ENCODE measurements at places on chromosomes 3 and 15.
A peak's percentile ranks its signal among the peaks of the same experiment; 100 is the strongest.

DNA sequence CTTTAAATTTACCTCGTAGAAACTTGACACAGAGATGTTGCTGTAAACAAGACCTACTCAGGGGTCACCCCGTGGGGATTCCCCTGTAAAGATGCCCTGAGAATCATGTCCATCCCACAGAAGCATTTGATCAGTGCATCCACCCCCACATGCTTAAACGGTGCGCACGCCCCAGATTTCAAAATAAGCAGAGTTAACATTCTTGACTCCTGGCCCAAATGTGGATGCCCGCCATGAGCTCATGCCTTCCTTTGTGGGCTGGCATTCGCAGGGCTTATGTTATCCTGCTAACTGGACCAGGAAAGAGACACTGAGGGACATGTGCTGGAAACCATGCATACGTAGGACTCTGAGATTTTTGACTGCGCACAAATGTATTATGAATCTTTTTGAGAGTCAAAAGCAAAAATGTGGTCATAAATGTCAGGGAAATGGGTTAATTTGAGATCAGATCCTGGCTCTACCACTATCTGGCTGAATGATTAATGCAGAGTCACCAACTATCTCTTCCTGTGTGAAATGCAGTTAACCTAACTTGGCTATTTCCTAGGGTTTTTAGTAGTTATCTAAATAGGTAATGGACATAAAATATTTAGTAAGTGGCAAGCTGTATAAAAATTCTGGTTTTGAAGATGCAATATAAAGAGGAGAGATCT is 9.1 kb upstream of the TP63 start:
- DNase-seq, result peak; percentile 15

DNA sequence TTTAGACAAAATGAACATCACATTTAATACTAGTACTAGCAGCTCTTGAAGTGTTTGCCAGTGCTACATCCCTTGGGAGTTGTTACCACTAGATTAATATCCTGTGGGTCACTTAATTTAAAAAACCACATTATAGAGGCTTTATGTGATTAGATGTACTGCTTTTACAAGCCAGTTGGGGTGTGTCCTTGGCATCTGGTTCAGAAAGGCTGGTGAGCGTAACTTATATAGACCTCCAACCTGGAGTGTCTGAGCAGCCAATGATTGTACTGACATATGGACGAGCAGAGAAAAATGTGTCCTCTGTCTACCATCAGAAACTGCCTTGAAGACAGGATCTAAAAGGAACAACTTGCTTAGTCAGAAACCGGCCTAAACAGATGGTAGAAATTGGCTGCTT is 306.2 kb upstream of the ATP11B start:
- DNase-seq, result no peak

DNA sequence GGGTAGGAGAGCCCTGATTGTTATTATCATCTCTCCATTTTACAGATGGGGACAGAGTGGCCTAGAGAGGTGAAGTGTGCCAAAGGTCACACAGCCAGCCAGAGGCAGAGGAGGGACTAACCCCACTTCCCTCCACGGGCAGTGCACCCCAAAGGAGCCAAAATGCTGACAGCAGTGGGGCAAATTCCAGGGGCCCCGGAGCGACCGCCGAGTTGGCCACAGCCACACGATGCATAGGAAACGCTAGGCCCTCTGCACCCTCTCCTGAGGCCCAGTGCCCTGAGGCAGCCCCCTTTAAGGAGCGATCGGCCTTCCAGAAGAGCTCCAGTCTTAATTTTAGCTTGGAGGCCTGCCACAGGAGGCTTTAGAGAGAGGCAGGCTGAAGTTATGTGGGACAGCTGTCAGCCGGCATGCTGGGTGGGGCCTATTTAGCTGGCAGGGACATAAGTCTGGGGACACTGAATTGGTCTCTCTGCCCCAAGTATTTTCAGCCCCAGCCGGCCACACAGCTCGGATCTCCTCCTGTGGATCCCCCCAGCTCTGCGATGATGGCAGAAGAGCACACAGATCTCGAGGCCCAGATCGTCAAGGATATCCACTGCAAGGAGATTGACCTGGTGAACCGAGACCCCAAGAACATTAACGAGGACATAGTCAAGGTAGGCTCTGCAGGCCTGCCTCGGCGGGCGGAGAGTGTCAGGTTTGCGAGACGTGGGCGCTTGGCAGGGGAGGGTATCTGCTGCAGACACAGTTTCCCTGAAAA is at the start of gene CAV3:
Gene CAV3, plus strand, starts transcription at position 471 of the 763 bp plus-strand sequence. Its CDS starts 75 bp downstream, at position 546.
- DNase-seq, result no peak

GRCh38 chr3:20194793-20195460 is 8.9 kb upstream of the SGO1 start:
- DNase-seq, result no peak

Data from PC-3 (cell line).